ENCODE measurements at places on chromosomes 5 and 9.

DNA sequence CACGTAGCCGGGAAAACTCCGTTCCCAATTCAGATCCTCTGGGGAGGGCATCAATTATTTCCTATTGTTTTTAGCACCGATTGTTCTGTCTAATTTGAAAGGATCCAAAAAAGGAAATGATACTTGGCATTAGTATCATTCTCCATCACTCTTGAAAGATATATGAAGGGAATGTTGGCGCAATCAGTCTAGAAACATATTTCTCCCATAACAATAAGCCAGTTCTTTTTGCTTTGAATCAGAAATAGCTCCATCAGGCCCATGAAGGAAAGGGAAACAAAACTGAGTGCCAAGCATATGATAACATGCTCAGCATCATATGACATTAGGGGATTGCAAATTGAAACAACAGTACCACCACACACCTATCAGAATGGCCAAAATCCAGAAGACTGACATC lies 39.8 kb downstream of the SRD5A1 start:
- no peak for DNase-seq

- no peak for DNase-seq
Observed at GRCh38 chr5:150446088-150446487, 3.5 kb downstream of the RPS14 start.

DNA sequence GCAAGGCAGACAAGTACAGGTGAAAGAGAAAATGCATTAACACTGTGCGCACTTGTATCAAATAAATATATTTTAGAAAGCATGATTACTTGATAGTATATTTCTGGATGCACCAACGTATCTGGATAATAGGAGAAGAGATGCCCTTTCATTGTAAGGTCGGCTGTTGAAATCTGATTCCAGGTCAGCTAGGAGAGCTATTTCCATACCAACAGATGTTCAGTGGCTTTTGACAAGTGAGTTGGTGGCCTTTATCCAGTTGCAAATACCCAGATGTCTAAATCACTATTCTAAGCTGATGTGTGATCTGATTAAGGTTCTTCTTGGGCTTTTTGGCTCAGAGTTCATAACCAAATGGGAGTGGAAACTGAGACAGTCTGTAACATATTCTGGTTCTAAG lies 128.2 kb upstream of the TBCA start:
- no peak for DNase-seq

DNA sequence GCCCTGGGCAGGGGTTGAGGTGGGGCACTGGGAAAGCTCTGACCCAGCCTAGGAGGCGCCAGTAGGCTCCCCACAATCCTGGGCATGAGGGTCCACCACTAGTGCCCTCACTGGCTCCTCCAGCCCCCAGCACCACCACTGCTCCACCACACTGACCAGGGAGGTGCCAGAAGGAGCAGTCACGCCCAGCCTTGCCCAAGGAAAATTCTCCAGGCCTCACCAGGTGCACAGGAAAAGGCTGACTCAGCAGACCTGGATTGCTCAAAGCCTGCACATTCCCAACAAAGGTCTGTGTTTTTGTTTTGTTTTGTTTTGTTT lies 62.9 kb downstream of the ZNF354C start:
- no peak for DNase-seq

GRCh38 chr9:4755026-4755609 lies 14.1 kb upstream of the AK3 start:
- no peak for DNase-seq

GRCh38 chr5:78331523-78332080 lies 28.8 kb upstream of the SCAMP1 start:
- no peak for DNase-seq

GRCh38 chr5:64861281-64861680 lies 92.6 kb downstream of the CWC27 start:
- no peak for DNase-seq

GRCh38 chr5:97383996-97384395 lies 200.9 kb upstream of the RIOK2 start:
- no peak for DNase-seq

GRCh38 chr5:51203598-51203997 lies 179.7 kb upstream of the ISL1 start:
- DNase-seq: no peak

- DNase-seq: no peak
Observed at GRCh38 chr5:119329666-119330065, 26.2 kb upstream of the TNFAIP8 start.

- DNase-seq: no peak
Observed at GRCh38 chr5:132268769-132269551, 11.5 kb downstream of the PDLIM4 start.

DNA sequence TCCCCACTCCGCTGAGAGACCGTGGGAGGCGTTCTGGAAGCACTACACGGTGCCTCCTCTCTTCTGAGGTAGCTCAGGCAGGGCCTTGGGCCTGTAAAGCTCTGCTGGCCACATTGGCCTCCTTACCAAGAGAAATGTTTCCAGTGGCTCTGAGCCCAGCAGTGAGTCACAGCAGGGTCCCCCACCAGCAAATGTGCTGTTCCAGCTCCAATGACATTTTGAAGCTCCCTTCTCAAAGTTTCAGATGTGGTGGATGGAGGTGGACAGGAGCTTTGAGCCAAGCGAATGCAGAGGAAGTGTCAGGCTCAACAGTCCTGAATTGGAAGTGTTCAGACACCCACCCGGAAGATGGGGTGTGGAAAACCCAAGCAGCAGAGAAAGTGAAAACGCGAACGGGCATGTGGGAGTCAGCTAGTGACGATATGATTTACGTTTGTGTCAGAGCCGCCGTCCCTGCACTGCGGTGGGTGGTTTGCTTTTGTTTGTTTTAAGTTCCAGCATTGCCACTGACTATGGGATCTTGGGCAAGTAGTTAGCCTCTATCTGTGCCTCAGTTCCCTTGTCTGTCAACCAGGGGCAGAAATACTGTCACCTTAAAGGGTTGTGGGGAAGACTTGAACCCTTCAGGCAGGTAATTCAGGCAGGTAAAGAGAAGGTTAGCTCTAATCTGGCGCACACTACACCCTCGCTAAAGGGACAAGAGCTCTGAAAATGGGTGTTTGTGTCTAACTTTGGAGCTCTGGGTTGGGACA lies 38.2 kb downstream of the C5orf15 start:
- DNase-seq: no peak

DNA sequence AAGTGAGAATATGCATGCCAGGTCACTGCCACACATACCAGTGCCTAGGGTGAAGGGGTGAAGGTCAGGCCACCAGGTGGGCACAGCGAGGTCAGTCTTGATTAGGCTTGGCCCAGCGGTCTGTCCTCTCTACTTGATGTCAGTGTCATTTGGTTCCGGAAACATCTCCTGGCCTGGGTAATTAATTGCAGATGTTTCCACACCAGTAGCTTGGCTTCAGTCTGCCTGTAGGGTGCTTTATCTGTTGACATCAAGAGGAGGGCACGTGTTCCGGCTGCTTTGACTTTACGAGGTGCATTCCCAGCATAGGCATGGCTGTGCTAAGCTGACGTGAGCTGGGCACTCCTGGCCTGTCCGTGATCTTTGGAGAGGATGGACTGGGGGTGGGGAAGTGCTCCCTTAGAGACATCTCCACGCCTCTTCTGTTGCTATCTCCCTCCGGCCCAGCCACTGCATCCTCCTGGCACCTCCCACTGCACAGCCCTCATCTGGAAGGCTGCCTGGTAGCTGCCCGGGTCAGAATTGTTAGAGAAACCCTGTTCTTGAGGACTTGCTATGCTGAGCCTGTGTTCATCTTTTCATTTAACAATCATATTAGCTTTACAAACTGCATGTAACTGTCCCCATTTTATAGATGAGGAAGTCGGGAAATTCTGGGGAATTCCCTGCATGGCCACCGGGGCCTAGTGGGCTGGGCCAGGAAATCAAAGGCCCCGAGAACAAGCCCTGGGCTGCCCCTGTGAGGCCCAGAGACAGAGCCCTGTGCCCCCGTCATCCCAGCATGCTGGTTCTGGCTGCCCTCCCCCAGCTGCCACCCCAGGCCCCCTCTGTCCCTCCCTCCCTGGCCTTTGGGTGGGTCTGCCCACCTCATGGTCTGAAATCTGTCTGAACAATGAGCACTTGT lies 29.1 kb downstream of the JADE2 start:
- DNase-seq: no peak

DNA sequence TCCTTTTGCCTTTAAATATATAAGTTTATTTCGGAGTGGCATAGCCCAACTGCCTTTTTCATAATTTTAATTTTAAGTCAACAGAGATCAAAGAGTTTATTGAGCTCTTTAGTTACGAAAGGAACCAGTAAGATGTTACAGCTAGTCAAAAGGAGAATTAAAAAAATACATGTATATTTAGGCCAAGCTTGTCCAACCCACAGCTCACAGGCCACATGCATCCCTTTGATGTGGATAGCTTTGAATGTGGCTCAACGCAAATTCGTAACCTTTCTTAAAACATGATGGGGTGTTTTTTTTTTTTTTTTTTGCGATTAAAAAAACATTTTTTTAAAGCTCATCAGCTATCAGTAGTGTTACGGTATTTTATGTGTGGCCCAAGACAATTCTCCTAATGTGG lies 50.2 kb upstream of the IL31RA start:
- DNase-seq: no peak

DNA sequence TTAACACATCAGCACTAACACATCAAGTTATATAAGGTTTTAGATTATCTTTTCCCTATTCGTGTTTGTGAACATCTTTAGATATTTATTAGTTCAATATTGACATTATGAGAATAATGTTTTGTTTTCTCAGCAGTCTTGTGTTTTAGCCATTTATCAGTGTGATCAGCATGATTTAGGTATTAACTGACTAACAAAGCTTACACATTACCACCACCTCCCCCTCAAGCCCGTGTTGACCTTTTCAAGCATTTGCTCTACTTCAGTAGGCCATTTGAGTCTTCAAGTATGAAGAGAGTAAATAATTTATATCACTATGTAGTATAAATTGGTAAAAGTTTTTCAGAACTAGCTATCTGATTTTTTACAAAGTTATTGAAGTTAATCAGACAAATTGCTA lies 6.9 kb downstream of the PBX3 start:
- no peak for DNase-seq

GRCh38 chr9:26296910-26297572 lies 595.6 kb downstream of the CAAP1 start:
- no peak for DNase-seq

- DNase-seq: no peak
Observed at GRCh38 chr5:95460665-95461064, 69.5 kb downstream of the FAM81B start.

DNA sequence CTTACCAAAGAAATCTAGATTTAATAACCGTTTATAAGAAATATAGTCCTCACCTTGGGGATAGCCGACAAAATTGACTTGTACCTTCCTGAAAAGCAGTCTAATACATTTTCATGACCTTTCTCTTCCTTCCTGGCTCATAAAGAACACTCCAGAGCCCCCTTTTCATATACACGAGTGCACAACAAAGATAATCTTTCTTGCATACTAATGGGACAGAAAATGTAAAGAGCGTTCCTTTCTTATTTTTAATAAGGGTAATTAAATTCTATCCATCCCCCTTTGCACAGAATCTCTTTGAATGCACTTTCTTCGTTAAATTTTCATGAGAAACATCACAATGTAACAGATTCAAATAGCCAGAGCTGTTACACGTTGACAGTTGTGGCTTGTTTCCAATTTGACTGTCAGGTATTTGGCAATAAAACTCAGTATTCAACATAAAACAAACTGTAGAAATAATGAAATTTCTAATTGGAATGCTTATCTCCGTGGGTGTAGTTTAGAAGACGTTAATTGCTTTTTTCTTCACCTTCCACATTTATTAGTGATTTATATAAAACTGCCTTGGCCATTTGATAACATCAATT lies 732.3 kb upstream of the DMAC1 start:
- DNase-seq: no peak

- no peak for DNase-seq
Observed at GRCh38 chr9:121282277-121283079, 14.5 kb downstream of the GSN start.

GRCh38 chr5:80474929-80475328 lies 13.0 kb upstream of the FAM151B start:
- no peak for DNase-seq

DNA sequence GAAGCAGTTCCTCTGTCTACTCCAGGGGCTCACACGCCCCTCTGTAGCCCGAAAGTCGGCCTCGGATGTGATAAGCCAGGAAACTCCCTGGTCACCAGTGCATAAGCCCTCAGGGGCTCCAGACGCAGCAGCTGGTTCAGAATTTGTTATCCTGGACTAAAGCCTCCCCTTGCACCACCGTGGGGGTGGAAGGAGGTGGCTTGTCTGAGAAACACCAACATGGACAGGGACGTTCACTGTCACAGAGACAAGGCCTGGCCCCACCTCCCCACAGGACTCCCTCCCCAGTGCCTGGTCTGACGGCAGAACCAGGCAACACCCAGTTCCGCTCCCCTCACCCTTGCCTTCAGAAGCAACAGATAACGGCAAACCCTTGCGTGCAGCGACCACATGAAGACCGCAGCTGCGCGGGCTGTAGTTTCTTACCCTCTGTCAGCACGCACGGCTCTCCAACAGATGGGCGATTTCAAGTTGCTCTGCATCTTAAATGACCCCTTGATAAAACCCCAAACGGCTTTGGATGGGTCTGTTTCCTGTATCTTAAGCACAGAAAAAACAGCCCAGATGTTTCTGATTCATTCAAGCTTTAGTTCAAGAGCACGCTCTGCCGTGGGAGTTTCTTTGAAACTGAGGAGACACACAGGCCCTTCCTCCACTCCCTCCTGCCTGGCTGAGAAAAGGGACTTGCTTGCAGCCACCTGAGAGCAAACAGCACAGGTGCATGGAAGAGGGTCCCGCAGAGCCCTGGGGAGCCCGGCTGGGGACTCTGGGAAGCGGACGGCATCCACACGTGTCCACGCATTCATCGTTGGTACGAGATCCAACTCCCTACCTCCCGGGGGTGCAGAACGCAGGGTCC lies 44.7 kb upstream of the NKD2 start:
- DNase-seq: peak; percentile 95

GRCh38 chr5:180382926-180383325 lies 29.8 kb upstream of the GFPT2 start:
- no peak for DNase-seq

GRCh38 chr5:170635706-170636105 lies 131.9 kb downstream of the KCNIP1 start:
- DNase-seq: no peak

DNA sequence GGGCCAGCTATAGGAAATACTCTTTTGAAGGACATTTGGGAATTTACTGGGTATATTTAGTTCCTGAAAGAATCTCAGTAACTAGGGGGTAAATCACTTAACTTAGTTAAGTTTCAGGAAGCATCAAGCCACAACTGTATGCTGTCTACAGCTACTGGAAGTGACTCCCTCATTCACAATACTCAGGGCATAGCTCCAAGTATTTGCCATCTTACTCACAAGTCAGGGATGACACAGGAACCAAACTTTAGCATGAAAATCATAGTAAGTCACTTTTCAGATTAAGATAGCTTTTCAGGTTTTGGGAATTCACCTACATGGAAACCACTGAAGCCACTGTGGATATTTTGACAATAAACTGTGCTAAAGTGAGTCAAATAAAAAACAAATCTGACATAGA lies 242.4 kb upstream of the ATP10B start:
- DNase-seq: no peak

DNA sequence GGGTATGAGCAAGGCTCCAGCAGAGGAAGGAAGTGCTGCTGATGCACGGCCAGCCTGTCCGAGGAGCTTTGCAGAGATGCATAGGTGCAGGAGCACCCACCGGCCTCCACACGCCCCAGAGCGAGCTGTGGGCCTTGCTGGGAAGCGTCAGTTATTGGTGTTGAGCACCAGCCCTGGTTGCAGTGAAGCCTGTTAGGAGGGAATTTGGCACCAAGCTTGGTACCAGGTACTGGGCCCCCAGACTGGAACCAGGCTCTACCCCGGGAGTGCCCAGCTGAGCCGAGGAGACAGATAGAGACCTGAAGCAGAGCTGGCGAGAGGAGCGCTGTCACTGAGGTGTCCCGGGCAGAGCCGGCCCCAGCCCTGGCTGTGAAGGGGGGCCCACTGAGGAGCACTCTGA lies 5.2 kb downstream of the TCF7 start:
- no peak for DNase-seq
